Fibroblast of the aortic adventitia (primary cell): ENCODE measurements at places on chromosomes 6 and 20.
A peak's percentile ranks its signal among the peaks of the same experiment; 100 is the strongest.

DNA sequence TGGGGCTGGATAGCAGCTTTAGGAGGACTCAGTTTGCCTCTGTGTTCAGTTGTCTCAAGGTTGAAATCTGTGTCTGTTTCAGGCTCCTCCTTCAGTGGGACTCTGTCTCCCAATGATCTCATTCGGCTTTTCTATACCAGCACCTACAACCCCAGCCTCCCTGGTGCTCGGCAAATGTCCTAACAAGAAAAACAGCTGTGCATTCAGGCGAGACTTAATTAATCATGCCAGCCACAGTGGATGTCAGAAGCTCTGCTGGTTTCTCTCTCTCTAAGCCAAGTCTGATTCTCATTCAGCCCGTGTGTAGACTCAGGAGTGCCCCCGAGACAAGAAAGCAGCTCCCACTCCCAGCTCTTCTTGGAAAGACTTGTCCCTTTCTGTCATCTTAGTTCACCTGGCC, 46.8 kb downstream of the SUN5 start:
- no peak for DNase-seq

- no peak for DNase-seq
Measured at GRCh38 chr20:63100174-63100925, 93.6 kb upstream of the BHLHE23 start.

GRCh38 chr20:54355631-54356280, 119.6 kb upstream of the DOK5 start:
- DNase-seq = peak; percentile 32

GRCh38 chr6:14750059-14750661, 495.7 kb upstream of the JARID2 start:
- DNase-seq = no peak

- no peak for DNase-seq
Measured at GRCh38 chr6:8738951-8739350, 303.6 kb upstream of the SLC35B3 start.

DNA sequence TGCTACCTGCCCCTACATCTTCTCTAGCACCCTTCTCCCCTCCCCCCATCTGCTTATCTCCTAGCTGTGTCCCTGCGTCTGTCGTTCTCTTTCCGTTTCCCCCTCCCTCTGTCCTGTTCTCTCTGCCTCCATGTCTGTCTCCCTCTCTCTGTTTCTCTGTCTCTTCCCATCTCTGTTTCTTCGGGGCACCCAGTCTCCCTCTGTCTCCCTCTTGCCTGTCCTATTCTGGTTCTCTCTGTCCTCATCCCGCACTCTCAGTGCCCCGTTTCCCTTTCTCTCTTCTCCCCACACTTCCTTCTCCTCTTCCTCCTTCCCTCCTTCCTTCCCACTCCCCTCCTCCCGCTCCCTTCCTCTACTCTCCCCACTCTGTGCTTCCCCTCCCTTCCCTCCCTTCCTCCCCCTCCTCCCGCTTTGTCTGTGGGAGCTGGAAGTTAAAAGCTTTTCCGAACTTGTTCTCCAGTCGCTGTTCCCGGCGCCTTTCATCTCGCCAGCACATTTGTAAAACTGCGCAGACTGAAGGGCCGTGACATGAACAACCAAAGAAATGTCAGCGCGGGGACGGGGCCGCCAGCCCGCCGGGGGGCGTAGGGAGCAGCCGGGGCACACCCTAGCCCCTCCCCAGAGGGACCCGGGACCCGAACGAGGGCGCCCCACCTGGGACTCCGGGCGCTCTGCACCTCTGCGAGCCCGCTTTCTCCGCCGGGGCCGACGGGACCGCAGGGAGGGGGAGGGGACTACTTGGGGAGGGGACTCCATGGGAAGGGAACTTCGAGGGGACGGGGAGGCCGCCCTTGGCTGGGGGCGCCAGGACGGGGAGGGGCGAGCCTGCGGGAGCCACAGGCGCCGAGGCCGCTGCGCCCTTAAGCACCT, 4.0 kb upstream of the CDH22 start:
- DNase-seq = no peak

DNA sequence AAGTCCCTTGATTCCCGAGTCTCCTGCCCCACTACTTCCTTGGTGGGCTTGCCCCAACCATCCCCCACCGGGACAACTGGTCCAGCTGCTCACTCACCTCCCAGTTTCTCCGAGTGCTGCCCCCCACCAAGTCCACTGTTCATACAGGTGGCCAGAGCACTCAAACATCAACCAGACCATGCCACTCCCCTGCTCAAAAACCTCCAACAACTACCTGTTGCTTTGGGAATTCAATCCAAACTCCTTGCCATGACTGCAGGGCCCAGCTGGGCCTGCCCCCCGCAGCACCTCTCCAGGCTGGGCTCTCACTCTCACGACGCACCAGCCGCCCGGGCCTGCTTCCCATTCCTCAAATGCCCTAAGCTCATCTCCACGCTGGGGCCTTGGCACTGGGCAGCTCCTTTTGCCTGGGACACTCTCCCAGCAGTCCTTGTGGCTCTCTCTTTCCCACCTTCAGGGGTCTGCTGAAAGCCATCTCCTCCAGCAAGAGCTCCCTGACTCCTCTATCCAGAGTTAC, 97.5 kb downstream of the NFATC2 start:
- no peak for DNase-seq

DNA sequence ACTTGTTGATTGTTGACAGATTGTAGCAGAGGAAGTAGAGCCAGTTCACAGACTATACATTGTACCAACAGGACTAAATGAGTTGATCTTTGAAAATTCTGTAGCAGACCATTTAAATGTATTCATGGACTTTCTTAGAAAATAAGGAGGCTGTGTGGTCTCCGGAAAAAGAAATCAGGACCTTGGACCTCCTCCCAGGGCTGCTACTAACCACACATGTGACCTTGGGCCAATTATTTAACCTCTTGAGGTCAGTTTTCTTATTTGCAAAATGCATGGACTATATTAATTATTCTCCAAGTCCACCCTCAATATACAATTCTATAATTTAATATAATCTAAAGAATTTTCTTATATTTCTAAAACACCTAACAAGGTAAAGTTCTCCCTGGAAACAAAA, 492.0 kb upstream of the JAG1 start:
- DNase-seq = no peak

GRCh38 chr20:46630306-46630705, 21.0 kb downstream of the SLC13A3 start:
- no peak for DNase-seq

GRCh38 chr6:5623769-5624168, 362.5 kb downstream of the FARS2 start:
- DNase-seq = no peak

DNA sequence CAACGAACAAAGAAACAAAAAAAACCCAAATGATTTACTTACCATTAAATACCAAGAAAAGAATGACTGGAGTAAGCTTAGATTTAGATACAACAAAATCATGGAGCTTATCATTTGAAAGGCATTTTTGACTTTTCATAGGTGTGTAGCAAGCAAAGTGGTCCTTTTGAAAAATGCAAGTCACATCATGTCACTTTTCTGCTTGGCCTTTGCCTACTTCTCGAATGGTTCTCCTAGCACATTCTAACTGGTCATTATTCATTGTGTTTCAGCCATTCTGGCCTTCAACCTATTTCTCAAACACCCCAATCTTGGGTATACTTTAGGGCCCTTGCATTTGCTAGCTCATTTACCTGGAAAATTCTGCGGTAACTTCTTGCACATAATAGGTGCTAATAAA, 22.6 kb downstream of the ASXL1 start:
- DNase-seq = no peak

DNA sequence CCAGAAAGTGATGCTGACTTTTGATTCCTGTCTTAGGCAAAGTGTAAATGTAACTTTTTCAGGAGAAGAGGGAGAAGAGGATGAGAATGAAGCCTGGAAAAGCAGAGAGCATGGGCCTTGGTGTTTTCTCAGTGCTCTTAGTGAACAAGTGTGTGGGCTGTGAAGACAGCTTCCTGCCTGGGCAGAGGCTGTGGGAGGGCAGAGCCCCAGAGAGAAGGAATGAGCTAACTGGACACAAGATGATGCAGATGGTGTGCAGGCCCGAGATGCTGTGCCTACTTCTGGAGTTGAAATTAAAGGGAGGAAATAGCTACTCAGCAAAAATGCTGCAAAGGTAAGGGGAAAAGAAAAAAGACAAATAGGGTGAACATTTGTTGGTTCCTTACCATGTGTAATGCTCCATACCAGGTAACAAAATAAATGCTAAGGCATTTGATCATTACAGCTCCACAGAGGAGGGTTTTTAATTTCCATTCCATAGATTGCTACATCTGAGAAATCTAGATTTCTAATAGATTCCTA, 87.0 kb upstream of the CEP162 start:
- no peak for DNase-seq

- DNase-seq = peak; percentile 28
Measured at GRCh38 chr6:42984924-42985475, 630 bp downstream of the PPP2R5D start.

GRCh38 chr6:45554591-45554990, 176.9 kb upstream of the SUPT3H start:
- DNase-seq = no peak

DNA sequence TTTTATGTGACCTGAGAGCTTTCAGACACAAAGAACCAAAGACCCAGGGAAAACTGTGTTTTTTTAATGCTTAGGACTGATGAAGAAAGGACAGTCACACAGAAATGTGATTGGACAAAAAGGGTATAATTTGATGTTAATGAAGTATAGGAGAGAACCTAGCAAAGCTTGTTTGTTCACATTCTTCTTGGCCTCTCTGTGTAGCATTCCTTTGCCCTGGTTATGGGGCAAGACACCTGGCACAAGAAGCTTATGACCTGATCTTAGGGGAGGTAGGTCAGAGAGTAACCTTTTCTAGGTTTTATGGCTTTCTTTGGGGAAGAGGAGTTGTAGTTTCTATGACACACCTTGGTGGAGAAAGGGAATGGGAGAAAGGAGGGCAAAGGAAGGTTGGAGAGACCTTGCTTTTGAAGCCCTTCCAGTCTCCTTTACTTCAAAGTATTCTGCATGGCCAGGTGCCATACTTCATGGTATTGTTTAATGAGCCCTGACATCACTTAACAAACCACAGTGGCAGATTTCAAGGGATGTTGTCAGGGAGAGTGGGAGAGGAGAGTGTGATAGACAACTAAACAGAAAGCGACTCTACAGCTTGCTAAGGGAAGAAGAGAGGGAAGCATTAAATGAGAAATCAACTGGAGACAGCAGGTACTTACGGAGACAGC, 701.8 kb upstream of the FLRT3 start:
- no peak for DNase-seq

- DNase-seq = no peak
Measured at GRCh38 chr6:39231521-39232243, 2.4 kb upstream of the KCNK5 start.
